Natural killer cell (primary cell): ENCODE measurements at places on chromosomes 11 and 22.

GRCh38 chr11:25436326-25436725, 895.6 kb upstream of the ANO3 start:
- DNase-seq, result no peak

DNA sequence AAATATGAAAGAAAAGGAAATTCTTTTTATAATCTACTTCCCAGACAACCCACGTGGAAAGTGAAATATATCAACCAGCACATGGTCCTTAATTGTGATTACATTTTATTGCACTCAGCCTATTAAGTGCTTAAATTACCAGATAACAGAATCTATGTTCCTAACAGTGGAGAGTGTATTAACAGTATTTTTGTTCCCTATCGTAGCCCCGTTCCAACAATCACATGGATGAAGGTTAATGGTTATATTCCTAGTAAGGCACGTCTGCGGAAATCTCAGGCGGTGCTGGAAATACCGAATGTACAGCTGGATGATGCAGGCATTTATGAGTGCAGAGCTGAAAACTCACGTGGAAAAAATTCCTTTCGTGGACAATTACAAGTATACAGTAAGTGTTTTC, 626.1 kb upstream of the ARHGAP42 start:
- DNase-seq, result no peak

- DNase-seq, result no peak
These were observed 124.1 kb upstream of the CSNK2A3 start for GRCh38 chr11:11476971-11477645.

DNA sequence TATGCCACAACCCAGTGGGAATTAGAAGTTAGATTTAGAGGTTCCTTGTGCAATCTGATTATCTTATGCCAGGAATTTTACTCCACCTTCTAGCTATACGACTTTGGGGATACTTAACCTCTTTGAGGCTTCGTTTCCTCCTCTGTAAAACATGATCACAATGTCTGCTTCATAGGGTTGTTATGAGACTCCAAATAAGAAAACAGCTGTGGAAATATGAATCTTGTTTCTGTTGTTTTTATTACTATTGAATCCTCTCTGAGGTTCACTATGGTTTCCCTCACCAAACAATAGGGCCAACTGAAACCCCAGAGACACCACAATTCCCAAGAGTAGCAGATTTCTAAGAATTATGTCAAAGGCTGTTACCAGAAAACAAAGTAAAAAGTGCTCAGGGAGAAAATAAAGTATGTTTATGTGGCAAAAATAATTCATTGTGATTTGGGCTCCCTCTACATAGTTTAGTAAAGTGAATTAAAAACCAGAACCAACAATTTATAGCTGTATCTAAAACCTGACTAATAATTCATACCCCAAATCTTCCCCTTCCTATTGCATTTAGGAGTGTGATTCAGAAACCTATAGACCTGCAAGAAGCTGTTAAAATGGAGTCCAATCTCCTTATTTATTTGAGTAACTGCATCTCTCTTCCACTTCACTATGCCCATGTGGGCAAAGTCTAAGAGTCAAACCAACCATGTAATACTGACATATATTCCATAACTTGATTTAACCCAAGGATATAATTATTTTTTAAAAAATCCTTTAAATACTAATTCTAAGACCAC, 38.4 kb downstream of the AMBRA1 start:
- no peak for DNase-seq

DNA sequence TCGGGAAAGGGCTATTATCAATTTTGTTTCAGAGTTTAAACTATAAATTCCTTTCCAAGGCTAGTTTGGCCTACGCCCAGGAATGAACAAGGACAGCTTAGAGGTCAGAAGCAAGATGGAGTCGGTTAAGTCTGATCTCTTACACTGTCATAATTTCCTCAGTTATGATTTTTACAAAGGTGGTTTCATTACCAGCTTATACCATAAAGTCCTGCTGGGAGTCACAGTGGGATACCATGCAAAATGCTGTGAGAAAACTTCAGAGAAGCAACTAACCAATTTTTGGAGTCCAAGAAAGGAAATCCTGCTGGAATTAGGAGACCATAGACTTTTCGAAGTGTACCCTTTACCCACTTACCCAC, 17.4 kb upstream of the ZC3H12C start:
- no peak for DNase-seq

GRCh38 chr11:58392746-58393145, 13.9 kb downstream of the OR5B3 start:
- DNase-seq, result no peak

- no peak for DNase-seq
These were observed 1062.1 kb downstream of the BRD1 start for GRCh38 chr22:48765595-48765994.

GRCh38 chr11:130897262-130898182, 18.8 kb downstream of the SNX19 start:
- no peak for DNase-seq

GRCh38 chr22:31748490-31748889, 1.4 kb downstream of the PRR14L start:
- peak; percentile 18 for DNase-seq

- no peak for DNase-seq
These were observed 600.1 kb upstream of the CHORDC1 start for GRCh38 chr11:90822996-90823395.

GRCh38 chr11:88454881-88455280, 117.3 kb upstream of the CTSC start:
- DNase-seq, result no peak

GRCh38 chr22:37290737-37291136, 8.4 kb downstream of the CYTH4 start:
- no peak for DNase-seq

DNA sequence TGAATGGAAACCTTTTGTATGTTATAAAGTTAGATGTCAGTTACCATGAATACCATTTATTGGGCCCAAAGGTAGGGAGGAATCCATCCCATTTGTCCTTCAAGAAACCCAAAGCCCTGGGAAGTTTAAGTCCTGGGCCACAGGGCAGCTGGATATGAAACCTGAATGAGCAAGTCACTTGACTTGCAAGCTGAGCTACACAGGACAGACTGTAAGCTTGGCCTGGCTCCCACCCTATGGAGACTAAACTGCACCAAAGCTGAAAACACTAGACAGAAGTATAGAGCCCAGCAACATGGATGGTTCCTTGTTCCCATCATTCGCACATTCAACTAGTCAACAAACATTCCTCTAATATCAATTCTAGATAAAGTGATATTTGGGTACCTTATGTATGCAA, 71.3 kb downstream of the KCNC1 start:
- no peak for DNase-seq

- no peak for DNase-seq
These were observed 31.9 kb downstream of the COMMD9 start for GRCh38 chr11:36257351-36257750.

GRCh38 chr11:64619196-64619595, 28.2 kb downstream of the SLC22A12 start:
- DNase-seq, result no peak

GRCh38 chr11:116842909-116843308, 5.5 kb upstream of the APOA1 start:
- DNase-seq, result no peak

DNA sequence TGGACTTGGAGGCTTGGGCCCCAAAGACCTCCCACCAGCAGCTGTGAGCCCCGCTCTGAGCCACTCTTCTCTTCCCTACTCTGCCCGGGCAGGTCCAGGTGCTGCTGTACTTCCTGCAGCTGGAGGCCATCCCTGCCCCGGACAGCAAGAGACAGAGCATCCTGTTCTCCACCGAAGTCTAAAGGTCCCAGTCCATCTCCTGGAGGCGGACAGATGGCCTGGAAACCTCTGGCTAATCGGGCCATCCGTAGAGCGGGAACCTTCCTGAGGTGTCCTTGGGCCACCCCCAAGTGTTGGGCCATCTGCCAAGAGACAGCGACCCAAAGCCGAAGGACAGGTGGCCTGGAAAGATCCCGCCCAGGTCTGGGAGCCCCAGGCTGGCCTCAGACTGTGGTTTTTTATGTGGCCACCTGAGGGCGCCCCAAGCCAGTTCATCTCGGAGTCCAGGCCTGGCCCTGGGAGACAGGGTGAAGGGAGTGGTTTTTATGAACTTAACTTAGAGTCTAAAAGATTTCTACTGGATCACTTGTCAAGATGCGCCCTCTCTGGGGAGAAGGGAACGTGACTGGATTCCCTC, 135.1 kb downstream of the BCR start:
- DNase-seq, result peak; percentile 44

DNA sequence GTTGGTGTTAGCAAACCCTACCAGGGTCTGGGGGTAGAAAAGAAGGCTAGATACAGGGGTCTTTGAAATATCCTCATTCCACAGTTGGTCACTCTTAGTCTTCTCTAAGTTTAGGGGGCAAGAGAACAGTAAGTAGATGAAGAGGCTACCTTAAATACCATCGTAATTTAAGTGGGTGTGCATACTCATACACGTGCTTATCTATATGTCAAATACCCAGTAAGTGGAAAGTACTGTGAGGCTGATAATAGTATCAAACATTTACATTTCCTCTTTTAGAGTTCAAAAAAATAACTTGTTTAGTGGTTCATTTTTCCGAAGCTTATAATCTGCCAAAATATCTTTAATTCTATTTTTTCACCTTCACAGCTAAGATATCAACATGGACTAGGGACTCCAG, 90.7 kb downstream of the WNT11 start:
- no peak for DNase-seq

- no peak for DNase-seq
These were observed at the start of gene FGF4 for GRCh38 chr11:69775163-69775755. Gene FGF4 (minus strand): TSS chr11:69775341. CDS start chr11:69775084, 257 bp downstream.

GRCh38 chr11:63687845-63688244, 6.5 kb downstream of the RTN3 start:
- no peak for DNase-seq

GRCh38 chr11:109236188-109236587, 185.8 kb upstream of the C11orf87 start:
- DNase-seq, result no peak

GRCh38 chr11:71096751-71097388, 155.5 kb downstream of the SHANK2 start:
- no peak for DNase-seq

- no peak for DNase-seq
These were observed 84.3 kb downstream of the PHF21A start for GRCh38 chr11:46036969-46037368.

GRCh38 chr11:115626414-115626813, 122.2 kb upstream of the CADM1 start:
- no peak for DNase-seq

DNA sequence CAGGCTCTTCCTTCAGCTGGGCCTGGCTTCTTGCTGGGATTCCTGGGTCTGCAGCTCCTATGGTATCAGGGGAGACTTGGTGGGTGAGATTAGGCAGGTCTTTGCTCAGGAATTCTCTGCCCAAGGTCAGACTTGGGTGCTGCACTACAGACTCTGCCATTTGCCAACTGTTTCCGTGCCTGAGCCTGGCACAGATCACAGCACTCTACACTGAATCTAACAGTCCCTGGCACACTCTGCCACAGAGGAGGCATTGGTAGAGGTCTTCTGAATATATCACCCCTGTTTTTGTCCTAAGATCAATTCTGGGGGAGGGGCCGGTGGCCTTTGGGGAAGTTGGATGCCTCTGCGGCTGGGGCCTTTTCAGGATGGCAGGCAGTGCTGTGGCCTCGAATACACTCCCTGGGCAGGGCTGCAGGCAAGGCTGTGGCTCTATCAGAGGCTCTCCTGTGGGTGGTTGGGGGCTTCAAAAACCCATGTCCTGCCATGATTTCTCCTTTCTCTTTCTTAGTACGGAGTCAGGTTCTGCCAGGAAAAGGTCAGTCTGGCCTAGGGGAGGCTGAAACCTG, 115.0 kb upstream of the NARS2 start:
- no peak for DNase-seq

DNA sequence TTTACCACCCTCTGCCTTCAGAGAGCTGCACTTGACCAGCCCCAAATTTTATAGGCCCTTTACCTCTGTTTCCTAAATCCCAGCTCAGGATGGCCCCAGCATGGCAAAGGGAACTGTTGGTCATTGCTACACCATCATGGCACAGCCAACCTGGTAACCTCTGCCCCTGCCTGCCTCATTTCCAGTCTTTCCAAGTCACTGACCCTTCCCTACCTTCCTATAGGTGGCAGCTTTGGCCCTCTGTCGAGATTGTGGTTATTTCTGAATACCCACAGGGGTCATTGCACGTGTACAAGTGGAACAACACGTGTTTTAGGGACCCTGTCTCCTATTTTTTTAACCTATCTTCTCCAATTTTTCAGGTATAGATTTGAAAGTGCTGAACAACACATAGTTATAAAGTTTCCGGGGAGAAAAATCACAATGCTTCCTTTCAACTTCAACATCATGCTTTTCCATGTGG, 2.8 kb downstream of the GALNT18 start:
- DNase-seq, result no peak

DNA sequence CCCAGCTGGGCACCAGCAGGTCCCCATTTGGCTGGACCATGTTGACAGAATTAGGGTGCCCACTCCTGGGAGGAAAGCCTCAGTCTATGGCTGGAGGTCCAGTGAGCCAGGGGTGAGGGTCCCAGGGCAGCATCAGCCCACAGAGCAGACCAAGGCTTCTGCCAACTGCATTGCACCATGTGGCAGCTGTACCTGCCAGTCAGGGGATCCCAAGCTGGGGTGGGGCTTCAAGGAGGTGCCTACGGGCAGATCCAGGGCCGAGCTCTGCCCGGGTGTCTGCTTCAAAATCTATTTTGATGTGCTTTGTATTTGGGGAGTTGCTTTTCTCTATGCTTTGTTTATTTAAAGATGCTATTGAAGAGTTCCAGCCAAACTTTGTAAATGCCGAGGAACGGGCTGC, 10.4 kb downstream of the GP1BB start:
- no peak for DNase-seq

- DNase-seq, result no peak
These were observed 17.7 kb downstream of the ELF5 start for GRCh38 chr11:34495724-34496377.

GRCh38 chr22:45019861-45020655, 10.3 kb upstream of the PHF21B start:
- no peak for DNase-seq

- no peak for DNase-seq
These were observed 9.6 kb upstream of the RELA start for GRCh38 chr11:65672180-65672860.

DNA sequence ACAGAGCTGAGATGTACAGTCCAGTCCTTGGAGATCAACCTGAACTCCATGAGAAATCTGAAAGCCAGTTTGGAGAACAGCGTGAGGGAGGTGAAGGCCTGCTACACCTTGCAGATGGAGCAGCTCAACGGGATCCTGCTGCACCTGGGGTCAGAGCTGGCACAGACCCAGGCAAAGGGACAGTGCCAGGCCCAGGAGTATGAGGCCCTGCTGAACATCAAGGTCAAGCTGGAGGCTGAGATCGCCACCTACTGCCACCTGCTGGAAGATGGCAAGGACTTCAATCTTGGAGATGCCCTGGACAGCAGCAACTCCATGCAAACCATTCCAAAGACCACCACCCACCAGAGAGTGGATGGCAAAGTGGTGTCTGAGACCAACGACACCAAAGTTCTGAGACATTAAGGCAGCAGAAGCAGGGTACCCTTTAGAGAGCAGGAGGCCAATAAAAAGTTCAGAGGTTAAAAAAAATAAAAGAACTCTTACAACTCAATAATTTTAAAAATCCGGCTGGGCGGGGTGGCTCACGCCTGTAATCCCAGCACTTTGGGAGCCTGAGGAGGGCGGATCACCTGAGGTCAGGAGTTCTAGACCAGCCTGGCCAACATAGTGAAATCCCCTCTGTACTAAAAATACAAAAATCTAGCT, 69.9 kb upstream of the RTL6 start:
- peak; percentile 72 for DNase-seq
